ENCODE measurements at places on chromosomes 12 and 14.

DNA sequence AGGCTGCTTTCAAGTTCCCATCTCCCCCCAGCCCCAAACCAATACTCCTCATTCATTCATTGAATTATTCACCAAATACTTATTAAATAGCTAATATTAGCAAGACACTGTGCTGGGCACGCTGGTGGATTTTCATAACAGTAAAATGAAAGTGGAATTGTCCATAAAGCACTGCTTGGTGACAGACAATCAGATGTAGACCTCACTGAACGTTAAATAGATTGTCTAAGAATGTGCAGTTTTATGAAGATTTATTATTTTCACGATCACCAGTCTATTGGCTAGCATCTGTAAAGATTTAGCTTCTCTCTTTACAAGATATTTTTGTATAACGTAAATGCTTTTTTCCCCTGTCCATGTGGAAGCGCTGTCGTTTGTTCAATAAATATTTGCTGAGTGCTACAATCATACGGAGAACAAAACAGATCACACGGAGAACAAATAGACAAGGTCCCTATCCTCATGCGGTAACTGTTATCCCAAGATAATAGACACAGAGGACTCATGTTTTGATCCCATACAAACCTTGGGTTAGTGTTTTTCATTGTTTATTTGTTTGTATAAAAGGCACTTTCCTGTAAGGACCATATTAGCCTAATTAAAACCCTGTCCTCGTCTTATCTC, 397.6 kb downstream of the BCAT1 start:
- DNase-seq = no peak

GRCh38 chr12:100899301-100899700, 104.7 kb downstream of the ANO4 start:
- no peak for DNase-seq

- DNase-seq = no peak
Measured at GRCh38 chr14:60856111-60856510, 121.5 kb downstream of the MNAT1 start.

DNA sequence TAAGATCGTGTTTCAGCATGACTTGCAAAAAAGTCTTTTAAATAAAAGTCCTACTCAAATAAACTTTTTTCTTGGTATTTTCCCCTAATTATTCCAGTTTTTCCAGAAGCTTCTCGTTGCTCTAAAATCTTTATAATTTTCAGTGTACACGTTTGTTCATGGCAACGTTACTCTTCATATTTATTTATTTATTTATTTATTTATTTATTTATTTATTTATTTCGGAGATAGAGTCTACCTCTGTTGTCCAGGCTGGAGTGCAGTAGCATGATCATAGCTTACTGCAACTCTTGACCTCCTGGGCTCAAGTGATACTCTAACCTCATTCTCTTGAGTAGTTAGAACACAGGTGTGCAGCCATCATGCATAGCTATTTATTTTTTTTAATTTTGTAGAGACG, 438.3 kb upstream of the MDGA2 start:
- no peak for DNase-seq

- no peak for DNase-seq
Measured at GRCh38 chr12:96919510-96920210, 12.6 kb downstream of the NEDD1 start.

GRCh38 chr14:105385698-105386365, 12.5 kb upstream of the TEX22 start:
- DNase-seq = no peak

DNA sequence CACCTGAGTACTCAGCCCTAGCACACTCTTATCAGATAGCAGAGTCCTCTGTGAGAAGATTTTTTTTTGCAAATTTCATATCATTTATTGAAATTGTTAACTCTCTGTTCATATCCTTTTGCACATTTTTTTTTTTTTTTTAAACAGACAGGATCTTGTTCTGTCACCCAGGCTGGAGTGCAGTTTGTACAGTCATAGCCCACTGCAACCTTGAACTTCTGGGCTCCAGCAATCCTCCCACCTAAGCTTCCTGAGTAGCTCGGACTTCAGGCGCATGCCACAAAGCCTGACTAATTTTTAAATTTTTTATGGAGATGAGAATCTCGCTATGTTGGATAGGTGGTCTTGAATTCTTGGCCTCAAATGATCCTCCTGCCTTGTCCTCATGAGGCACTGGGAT, 4.3 kb downstream of the PARP2 start:
- no peak for DNase-seq

DNA sequence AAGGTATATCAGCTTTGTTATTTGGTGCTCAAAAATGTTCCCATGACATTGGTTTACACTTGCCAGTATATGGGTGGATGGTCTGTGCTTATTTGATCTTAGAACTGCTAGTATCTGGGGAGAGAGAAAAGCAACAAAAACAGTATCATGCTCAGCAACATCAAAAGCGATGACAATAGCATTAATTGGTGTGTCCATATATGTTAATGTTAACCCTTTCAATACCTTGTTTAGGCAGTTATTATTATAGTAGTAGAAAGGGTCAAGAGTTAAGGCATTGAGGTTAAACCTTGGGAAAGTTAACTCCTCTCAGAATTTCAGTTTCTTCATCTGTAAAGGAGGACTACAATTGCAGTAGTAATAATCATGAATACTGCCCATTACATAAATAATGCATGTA, 37.4 kb upstream of the SLC38A2 start:
- no peak for DNase-seq

DNA sequence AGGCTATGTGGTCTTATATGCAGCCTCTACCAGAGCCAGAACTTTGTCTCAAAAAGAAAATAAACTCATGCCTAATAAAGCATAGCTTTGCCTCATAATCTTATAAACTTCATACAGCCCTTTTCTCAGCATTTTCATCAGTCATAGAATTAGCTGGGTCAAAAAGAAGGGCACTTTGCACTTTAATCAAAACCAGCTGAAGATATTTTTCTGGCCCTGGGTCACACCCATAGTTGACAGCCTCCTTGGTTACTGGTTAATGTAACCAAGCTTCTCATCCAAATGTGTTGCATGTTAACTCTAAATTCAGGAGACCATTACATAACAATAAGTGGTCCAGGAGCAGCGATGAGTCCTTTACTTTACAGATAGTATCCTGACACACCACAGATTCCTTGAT, 558.2 kb downstream of the FLRT2 start:
- DNase-seq = no peak

GRCh38 chr14:46048127-46048526, 603.5 kb downstream of the RPL10L start:
- no peak for DNase-seq

- no peak for DNase-seq
Measured at GRCh38 chr12:70443062-70443673, 77.1 kb downstream of the KCNMB4 start.

GRCh38 chr12:1130164-1130563, 139.1 kb downstream of the ERC1 start:
- no peak for DNase-seq

DNA sequence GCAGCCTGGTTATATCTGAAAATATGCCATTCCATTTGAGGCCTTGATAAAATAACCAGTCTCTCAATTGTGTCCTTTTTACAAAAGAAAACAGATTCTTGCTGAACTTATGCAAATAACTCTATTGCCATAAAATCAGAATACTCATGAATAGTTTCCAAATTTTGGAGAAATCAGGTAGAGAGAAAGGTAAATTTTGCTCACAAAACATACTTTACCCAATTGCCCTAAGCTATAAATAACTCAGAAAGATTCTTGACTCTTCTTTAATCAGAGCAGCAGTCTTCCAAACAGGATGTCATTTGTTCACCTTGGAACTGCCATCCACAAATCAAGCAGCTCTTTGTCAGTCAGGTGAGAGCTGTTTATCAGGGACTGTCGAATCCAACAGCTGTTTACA, 12.6 kb downstream of the ZNF26 start:
- DNase-seq = no peak

GRCh38 chr12:45732936-45733335, 3.4 kb downstream of the ARID2 start:
- DNase-seq = no peak

- no peak for DNase-seq
Measured at GRCh38 chr12:26906024-26906423, 31.8 kb downstream of the INTS13 start.

GRCh38 chr14:59199614-59200013, 11.1 kb downstream of the DAAM1 start:
- DNase-seq = no peak

DNA sequence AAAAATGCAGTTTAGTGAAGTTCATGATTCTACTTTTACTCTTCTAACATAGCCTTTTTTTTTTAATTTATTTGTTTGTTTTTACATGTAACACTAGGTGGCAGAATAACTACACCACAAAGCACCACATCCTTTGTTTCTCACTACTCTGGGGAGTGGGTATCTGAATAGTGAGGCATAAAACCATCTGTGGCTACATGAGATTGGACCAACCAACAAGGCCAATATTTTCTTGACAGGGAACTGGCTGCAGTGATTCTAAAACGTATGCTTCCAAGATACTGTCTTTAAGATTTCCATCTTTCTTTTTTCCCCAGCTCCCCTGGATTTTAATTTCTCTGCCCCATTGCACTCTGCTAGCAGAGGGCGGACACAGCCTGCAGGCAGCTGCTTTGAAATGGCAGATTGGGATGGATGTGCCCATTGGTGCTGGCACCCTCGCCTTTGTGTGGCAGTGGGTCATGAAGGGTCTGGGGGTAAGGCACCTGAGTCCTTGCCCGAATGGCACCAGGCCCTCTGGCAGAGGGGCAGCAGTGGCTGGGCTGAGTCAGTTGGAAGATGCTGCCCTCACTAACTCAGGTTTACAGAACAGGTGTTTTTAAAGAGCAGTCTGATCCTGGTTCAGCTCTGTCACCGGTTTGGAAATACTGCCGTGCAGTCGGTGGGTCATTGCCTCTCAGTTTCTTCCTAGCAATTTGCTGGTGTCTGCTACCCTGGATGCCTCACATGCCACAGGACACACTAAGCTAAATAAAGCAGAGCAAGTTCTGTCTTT, 429.1 kb downstream of the RAD51B start:
- no peak for DNase-seq

DNA sequence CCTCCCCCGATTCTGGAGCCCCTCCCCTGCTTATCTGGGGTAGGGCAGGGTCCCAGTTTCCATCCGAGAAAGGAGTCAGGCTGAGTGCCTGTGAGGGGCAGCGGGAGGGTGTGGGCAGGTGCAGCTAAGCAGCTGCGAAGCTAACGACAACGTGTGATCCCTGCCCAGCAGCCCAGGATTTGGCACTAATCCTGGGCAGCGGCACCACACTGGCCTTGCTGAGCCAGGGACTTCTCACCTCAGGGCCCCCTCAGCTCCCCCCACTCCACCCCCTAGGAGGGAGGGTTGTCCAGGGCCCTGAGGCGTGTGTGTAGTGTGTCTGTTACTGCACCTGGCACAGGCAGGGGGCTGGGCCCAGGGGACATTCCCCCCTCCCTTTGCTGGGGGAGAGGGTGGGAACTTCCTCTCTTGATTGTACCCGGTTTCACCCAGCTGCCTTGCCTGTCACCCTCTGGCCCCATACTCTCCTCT, 1.8 kb downstream of the SMIM41 start:
- no peak for DNase-seq

DNA sequence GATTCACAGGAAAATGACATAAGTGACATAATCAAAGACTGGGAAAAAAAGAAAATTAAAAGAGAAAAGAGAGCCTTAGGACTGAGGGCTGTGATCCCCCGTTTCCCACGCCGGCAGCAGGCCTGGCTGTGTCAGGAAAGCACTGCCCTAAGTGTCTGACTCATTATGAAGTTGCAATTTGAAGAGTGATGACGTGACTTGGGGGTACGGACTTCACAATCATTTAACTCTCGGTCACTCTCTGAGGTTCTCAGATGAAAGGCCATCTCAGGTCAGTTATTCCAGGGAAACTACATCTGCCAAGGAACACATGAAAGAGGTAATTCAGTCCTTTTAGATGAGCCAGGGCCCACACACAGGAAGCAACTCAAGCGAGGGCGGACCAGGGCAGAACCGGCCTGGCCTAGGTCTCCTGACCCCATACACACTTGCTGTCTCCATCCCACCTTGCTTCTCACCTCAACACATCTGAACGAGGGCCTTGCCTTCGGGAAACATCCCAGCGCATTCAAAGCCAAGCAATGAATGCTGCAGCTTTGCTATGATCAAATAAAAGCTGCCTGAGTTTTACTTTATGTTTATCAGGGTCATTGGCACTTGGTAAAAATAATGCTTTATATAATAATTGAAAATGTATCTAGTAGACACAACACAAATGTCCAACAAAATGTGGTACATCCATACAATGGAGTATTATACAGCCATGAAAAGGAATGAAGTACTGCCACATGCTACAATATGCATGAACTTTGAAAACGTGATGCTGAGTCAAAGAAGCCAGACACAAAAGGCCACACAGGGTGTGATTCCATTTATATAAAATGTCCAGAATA, 2.7 kb downstream of the SSH1 start:
- DNase-seq = no peak

DNA sequence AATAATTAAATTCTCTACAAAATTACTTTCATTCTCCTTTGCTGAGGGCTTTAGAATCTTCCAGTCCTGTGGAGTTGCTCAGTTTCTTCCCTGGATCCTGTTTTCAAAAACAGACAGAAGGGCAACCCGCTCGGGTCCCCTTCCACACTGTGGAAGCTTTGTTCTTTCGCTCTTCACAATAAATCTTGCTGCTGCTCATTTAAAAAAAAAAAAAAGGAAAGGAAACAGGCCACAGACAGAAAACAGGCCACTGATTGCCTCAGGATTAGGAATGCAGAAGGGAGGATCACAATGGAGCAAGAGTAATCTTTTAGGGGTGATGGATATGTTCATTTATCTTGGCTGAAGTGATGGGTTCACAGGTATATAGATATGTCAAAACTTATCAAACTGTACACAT, 29.5 kb upstream of the HIGD1C start:
- DNase-seq = no peak

DNA sequence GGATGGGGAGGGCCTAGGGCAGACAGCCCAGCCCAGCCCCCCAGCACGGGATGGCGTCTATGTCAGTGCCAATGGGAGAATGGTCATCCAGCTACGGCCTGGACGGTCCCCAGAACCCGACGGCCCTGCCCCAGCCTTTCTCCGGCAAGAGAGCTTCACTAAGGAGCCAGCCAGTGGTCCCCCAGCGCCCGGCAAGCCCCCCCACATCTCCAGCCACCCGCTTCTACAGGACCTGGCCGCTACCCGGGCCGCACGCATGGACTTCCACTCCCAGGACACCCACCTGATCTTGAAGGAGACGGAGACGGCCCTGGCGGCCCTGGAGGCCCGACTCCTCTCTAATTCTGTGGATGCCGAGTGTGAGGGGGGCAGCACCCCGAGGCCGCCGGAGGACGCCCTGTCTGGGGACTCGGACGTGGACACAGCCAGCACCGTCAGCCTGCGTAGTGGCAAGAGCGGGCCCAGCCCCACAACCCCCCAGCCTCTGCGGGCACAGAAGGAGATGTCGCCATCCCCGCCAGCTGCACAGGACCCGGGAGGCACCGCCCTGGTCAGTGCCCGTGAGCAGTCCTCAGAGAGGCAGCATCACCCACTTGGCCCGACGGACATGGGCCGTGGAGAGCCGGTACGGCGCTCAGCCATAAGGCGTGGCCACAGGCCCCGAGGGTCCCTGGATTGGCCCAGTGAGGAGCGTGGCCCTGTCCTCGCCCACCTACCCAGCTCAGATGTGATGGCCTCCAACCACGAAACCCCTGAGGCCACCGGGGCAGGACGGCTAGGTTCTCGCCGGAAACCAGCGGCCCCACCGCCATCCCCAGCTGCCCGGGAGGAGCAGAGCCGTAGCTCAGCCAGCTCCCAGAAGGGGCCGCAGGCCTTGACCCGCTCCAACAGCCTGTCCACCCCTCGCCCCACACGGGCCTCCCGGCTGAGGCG, 21.9 kb downstream of the CEP170B start:
- no peak for DNase-seq

GRCh38 chr12:108802101-108802961, 55.1 kb downstream of the SSH1 start:
- DNase-seq = no peak

All from activated CD4-positive, alpha-beta T cell treated with anti-CD3 and anti-CD28 coated beads, Interleukin-2, amount 50 U/mL, for 48 hours (primary cell).